ENCODE measurements at places on chromosomes 7 and 10.

DNA sequence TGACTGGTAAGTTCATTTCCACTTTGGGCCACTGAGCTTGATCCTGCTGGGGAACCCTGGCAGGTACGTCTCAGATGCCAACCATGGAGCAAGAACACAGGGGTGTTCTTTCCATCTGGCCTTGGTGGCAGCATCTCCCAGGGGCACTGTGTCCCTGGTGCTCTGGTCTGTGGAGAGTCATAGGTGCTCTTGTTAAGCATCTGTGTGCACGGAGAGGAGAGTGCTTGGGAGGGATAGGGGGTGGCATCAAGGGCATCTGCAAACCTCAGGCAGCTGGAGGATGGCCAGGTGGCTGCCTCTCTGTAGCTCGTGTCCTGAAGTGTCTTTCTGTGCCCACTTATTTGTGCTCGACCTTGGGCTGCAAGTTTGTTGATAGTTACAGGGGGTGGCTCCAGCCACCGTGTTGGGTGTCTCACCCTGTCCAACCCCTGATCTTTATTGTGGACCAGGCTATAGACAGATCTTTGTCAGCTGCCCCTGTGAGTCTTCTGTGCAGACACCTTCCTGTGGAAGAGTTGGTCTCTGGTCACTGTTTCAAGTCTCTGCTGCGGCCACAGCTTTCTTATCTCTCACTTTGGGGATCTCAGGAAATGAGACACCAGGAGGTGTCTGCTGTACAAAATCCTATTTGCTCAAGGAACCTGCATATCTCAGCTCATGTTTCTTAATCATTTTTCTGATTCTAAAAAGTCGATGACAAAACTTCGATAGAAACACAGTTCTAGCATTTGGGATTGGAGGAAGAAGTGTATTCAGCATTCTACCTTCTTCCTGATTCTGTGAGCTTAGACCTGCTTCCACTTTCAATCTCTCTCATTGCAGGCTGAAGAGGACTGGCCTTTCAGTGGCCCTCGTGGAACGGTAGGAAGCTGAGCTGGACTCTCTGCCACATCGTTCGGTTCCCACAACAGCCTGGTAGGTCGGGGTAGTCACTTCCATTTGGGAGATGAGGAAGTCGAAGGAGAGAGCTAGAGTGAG, 17.2 kb upstream of the GIMAP8 start:
- DNase-seq = no peak

DNA sequence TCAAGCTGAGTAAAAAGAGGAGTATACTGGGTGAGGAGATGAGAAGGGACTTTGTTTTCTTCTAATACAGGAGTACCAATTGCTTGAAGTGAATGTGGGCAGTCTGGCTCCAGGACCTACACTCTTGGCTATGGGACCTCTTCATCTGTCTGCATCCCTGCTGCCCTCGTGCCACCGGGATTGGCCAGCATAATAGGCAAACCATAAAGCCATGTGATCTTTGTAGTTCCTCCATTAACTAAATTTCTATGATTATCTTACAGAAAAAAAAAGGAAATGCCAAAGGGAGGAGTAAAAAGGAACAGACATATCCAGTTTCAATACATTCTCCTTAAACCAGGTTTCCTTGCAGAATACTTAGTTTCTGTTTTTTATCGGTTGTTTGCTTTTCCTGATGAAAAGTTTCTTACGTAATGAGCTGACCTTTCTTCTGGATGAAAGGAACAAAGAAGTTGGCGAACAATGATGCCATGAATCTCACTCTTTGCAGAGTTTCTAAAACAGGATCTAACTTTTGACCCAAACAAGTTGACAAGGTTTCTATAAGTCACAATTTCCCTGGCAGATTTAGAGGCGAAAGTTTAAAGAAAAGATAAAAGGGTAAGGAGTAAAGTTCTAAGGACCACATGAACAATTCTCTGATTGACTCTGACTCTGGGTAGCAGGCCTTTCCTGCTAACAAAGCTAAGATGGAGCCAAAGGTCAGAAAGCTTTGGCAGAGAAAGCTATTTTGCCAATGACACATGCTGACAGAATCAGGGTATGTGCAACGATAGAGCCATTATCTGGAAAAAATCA, 54.1 kb downstream of the LAMB1 start:
- DNase-seq = no peak

GRCh38 chr10:108840944-108841343, 1082.4 kb downstream of the XPNPEP1 start:
- no peak for DNase-seq

DNA sequence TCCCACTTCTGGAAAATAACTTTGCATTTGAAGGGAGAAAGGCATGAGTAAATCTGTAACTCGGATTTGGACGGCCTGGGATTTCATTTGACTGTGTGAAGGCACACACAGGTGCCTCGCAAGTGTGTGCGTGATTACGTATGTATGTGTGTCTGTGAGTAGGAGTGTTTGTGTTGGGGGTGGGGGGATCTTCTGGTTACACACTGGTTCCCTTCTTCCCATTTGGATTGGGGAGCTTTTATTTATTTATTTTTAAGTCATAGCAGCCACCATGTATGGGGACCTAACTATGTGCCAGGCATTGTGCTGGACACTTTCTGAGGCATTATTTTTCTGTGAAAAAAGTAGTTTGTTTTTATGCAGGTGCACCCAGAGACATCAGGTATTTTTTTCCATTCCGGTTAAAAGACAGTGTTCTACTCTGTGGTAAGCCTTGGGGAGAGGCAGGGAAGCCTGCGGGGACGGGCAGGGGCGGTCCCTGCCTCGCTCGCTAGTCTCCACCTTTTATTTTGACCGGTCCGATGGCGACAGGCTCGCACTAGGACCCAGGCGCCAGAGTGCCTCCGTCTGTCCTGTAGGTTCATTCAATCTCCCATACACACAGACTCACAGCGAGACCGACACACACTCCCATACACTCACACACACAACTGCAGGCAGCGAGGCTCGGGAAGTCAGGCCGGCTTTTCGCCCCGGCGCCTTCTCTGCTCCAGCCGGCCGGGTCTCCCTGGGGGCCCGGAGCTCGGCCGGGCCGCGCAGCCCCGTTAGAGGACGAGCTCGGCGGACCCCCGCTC, at the start of gene MXI1:
Gene MXI1, plus strand, starts transcription at position 595 of the 794 bp plus-strand sequence. CDS start 204 bp downstream, outside the sequence.
- no peak for DNase-seq

- no peak for DNase-seq
These were observed 349.7 kb downstream of the PTEN start for GRCh38 chr10:88213065-88213605.

GRCh38 chr7:107286751-107287621, 118.2 kb downstream of the HBP1 start:
- no peak for DNase-seq

Measured in stimulated activated CD8-positive, alpha-beta memory T cell treated with anti-CD3 and anti-CD28 coated beads, Interleukin-4, amount 100 ng/mL, for 1 hour (primary cell).